ENCODE measurements at places on chromosomes 12 and 14.

- H3K27me3 ChIP-seq: no peaks in the 10 kb centered on the region
- H3K4me1 ChIP-seq: no peaks in the 10 kb centered on the region
- H3K27ac ChIP-seq: no peak overlapping the region
- no peak overlapping the region for H3K4me3 ChIP-seq
These were observed 349.7 kb downstream of the NRXN3 start for GRCh38 chr14:78519863-78520262.

DNA sequence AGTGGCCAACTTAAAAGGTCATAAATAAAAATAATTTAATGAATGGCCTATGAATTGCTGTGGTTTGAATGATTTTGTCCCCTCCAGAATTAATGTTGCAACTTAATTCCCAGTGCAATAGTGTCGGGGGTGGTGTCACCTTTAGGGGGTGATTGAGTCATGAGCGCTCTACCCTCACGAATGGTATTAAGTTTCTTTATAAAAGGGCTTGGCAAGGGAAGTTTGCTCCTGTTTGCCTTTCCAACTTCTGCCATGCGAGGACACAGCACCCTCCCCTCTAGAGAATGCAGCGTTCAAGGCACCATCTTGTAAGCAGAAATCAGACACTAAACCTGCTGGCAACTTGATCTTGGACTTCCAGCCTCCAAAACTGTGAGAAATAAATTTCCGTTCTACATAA lies 253.3 kb downstream of the ATXN7L3B start:
- H3K4me1 ChIP-seq: peaks cover 9% of the 10 kb centered on the region
- no peak for DNase-seq
- no peak overlapping the region for H3K27ac ChIP-seq
- H3K4me3 ChIP-seq: no peak overlapping the region
- peaks cover 3% of the 10 kb centered on the region for H3K36me3 ChIP-seq

DNA sequence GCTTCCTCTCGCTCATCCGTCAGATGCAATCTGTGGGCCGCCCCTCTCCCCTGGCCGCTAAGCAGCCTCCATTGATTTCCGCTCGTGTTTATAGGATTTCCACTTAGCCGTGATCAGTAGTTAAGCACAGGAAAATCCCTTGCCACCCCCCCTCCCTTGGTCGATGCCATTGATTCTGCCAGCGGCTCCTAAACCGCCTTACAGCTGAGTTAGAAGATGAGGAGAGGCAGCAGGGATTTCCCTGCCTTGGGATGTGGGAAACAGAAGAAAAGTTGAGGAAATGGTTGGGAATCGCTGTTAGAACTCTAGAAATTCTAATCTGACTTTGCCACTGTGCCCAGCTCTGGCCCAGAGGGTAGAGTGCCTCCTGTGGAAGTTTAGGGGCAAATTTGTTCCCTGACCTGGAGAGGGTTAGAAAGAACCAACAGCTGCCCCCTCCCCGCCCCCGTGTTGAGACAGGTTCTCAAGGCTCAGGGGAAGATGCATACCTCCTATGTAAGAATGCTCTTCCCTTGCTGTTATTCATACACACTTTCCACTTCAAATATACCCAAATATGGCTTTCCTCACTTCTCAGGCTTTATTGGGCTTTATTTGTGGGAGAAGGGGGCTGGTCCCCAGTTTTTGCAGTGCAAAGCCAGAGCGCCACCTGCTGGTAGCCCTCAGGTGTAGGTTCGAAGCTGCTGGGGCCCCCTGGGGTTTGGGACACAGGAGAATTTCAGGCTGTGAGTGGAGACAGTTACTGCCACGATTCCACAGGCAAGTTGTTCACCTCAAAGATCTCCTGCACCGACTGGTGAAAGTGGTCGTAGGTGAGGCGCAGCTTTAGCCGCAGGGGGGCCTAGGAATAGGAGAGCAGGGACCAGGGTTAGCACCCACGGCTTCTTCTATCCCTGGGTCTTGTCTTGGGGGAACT lies 3.2 kb downstream of the THTPA start:
- peaks cover 31% of the 10 kb centered on the region for H3K4me1 ChIP-seq
- peak; percentile 40 for DNase-seq
- H3K36me3 ChIP-seq: peaks cover 6% of the 10 kb centered on the region
- no peak overlapping the region for H3K4me3 ChIP-seq

DNA sequence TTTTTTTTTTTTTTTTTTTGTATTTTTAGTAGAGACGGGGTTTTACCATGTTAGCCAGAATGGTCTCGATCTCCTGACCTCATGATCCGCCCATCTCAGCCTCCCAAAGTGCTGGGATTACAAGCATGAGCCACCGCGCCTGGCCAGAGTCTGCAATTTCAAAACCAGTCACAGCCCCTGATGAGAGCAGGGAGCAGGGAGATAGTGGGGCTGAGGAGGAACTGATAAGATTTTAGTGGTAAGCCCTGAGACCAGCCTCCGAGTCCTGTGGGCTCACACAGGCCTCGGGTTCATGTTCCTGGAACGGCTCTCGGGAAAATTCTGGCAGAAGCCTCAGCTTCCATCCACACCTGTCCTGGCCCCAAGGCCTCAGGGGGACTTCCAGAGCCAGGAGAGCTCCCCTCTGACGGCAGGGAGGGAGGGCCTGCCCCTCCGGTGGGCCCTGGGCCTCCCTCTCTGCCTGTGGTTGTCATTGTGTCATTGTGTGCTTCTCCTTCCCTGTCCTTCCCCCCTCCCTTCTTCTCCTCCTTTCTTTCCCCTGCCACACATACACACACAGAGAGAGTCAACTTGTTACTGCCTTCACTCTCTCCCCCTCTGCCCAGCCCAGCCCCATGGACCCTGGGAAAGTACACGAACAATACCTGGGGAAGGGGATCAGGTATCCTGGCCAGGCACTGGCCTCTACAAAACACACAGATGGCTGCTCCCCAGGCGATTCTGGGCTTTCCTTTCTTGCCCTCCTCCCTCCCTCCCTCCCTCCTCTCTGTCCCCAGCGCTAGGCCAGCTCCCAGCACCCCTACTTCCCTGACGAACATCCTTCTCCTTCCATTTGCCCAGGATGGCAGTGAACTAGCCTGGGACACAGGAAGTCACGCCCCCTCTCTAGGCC lies 294.1 kb downstream of the DPF3 start:
- no peak overlapping the region for H3K27ac ChIP-seq
- no peaks in the 10 kb centered on the region for H3K36me3 ChIP-seq
- H3K4me3 ChIP-seq: no peak overlapping the region
- H3K27me3 ChIP-seq: no peaks in the 10 kb centered on the region

DNA sequence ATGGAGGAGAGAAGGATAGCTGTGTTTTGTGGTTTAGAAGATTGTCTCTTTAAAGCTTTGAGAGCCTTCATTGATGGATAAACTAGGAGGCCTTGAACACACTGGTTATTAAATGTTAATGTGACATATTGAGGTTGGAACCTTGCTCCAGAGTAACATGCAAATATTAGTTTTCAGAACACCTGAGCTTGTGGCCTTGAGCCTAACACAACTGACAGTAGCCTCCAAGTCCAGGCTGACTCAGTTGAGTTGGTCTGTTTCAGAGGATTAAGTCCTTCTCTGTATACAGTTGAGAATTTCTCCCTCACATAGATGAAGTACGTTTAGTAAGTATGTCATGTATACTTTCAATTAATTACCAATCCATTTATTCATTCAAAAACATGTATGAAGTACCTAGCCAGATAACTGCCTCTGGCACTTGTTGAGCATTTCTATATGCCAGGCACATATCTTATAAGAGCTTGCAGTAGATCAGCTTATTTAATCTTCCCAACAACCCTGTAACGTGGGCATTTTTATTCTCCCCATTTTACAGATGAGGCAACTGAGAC lies 63.5 kb downstream of the ELK3 start:
- peaks cover 10% of the 10 kb centered on the region for H3K4me1 ChIP-seq
- H3K27ac ChIP-seq: peak overlapping the region; percentile 29
- H3K4me3 ChIP-seq: no peak overlapping the region
- no peaks in the 10 kb centered on the region for H3K27me3 ChIP-seq
- H3K36me3 ChIP-seq: peaks cover 9% of the 10 kb centered on the region
- DNase-seq: no peak

DNA sequence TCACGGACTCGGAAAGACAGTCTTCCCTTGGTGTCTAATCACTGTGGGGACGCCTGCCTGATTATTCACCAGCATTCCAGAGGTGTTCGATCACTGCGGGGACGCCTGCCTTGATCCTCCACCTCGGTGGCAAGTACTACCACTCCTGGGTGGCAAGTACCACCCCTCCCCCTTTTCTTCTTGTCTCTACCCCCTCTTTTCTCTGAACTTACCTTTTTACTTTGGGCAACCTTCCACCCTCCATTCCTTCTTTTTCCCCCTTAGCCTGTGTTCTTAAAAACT lies 12.0 kb upstream of the LGMN start:
- no peak for DNase-seq
- peaks cover 13% of the 10 kb centered on the region for H3K27me3 ChIP-seq
- no peak overlapping the region for H3K4me3 ChIP-seq
- H3K36me3 ChIP-seq: no peaks in the 10 kb centered on the region

- no peaks in the 10 kb centered on the region for H3K27me3 ChIP-seq
- no peak for DNase-seq
- no peak overlapping the region for H3K4me3 ChIP-seq
- H3K4me1 ChIP-seq: peaks cover 28% of the 10 kb centered on the region
These were observed 5.9 kb downstream of the RESF1 start for GRCh38 chr12:31965090-31965489.

GRCh38 chr12:45898094-45898493 lies 92.3 kb downstream of the SCAF11 start:
- peaks cover 7% of the 10 kb centered on the region for H3K4me1 ChIP-seq
- no peak overlapping the region for H3K4me3 ChIP-seq
- no peaks in the 10 kb centered on the region for H3K27me3 ChIP-seq
- no peak overlapping the region for H3K27ac ChIP-seq

- no peak overlapping the region for H3K27ac ChIP-seq
- no peak overlapping the region for H3K4me3 ChIP-seq
- H3K4me1 ChIP-seq: peaks cover 21% of the 10 kb centered on the region
- H3K27me3 ChIP-seq: no peaks in the 10 kb centered on the region
- no peak for DNase-seq
- H3K36me3 ChIP-seq: no peaks in the 10 kb centered on the region
These were observed 49.7 kb downstream of the SYNE2 start for GRCh38 chr14:63902375-63902976.

DNA sequence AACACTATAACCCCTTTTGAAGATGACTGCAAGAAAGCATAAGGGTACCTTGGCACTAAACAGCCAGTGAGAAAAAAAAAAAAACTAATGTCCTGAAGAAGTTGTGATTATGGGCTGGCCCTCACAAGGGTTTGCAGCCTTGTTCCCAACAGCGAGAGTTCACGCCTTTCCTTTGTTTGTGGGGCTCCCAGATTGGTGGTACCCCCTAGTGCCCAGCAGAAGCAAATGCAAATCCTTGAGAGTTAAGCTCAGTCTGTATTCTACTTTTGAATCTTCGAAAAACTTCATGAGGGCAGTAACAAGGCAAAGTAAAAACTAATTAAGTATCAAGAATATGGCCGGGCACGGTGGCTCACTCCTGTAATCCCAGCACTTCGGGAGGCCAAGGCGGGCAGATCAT lies 238.9 kb upstream of the LMO3 start:
- H3K36me3 ChIP-seq: no peaks in the 10 kb centered on the region
- H3K4me1 ChIP-seq: no peaks in the 10 kb centered on the region
- peaks cover 3% of the 10 kb centered on the region for H3K27me3 ChIP-seq

DNA sequence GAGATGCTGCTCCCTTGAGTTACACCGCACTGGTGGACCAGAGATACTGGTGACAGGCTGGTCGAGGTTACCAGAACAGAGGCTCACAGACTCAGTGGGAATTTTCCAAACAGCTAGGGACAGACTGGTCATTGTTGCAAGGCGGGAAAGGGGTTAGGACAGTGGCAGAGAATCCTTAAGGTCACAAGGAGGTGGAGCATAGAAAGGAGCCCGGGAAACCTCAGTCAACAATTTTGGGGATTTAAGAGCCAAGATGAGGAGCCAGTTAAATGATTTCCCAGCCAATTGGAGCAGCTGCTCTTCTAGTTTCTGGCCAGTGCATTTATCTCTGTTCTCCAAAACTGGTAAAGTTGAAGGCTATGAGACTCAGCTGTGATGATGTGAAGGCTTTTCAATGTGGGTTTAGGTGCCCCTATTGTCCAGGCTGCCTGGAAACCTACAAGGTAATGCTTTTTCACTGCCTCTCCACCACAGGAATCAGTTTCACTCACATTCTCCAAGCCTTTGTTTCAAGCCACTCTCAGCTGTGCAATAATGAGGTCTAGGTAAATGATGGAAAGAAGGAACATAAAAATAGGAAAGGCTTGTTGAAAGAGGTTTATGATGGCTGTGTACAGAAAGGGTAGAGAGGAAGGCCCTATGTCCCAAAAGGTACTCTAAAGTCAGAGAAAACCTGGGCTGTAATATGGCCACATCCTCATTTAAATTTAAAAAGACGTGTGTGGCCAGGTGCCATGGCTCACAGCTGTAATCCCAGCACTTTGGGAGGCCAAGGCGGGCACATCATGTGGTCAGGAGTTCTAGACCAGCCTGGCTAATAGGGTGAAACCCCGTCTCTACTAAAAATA lies 7.0 kb upstream of the TNS2 start:
- DNase-seq: no peak
- no peak overlapping the region for H3K4me3 ChIP-seq
- H3K36me3 ChIP-seq: peaks cover 19% of the 10 kb centered on the region
- H3K27ac ChIP-seq: peak overlapping the region; percentile 32
- H3K27me3 ChIP-seq: no peaks in the 10 kb centered on the region

- H3K27me3 ChIP-seq: no peaks in the 10 kb centered on the region
- H3K4me3 ChIP-seq: no peak overlapping the region
- peak overlapping the region; percentile 32 for H3K27ac ChIP-seq
- peaks cover 27% of the 10 kb centered on the region for H3K4me1 ChIP-seq
These were observed 119.7 kb upstream of the MED13L start for GRCh38 chr12:116397148-116397547.
